ENCODE measurements at places on chromosomes 7 and 10.

- DNase-seq: peak; percentile 31
These were observed at the start of gene PHKG1 for GRCh38 chr7:56092789-56093531. Gene PHKG1 (minus strand): TSS chr7:56092952. CDS start chr7:56088941, 4,011 bp downstream.

DNA sequence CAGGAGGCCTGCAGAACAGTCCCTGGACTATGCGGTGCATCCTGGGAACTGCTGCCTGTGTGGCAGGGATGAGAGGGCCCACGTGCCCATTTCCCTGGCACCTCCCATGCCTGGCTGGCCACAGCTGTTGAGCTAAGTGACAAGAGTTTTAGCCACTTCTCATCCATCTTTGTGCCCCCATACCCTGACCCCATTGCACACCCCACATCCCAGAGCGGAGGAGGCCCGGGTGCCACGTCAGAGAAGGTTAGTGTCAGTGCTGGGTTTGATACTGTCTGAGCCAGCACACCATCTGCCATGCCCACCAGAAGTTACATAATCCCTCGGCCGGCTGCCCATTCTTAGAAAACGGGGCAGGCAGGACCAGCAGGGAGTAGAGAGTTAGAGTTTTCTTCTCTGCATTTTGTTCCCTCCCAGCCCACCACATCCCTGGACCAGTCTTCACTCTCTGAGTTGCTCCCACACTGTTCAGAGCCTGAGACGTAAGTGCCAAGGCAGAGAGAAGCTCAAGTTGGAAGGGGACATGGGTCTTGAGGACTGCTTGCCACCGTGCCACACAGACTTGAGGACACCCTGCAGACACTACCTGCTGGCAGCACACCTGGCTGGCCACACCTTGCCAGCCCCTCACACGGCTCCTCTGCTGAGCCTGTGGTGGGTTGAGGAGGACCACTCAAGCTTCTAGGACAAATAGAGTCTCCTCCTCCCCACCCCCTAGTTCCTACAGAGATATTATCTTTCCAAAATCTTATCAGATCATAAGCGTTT is 13.1 kb downstream of the UNC5B start:
- DNase-seq: no peak

- DNase-seq: no peak
These were observed 289.6 kb downstream of the POM121L12 start for GRCh38 chr7:53325061-53325460.

- no peak for DNase-seq
These were observed 51.2 kb downstream of the TEX36 start for GRCh38 chr10:125631806-125632205.

- no peak for DNase-seq
These were observed 35.3 kb upstream of the NKX2-3 start for GRCh38 chr10:99497343-99498025.

DNA sequence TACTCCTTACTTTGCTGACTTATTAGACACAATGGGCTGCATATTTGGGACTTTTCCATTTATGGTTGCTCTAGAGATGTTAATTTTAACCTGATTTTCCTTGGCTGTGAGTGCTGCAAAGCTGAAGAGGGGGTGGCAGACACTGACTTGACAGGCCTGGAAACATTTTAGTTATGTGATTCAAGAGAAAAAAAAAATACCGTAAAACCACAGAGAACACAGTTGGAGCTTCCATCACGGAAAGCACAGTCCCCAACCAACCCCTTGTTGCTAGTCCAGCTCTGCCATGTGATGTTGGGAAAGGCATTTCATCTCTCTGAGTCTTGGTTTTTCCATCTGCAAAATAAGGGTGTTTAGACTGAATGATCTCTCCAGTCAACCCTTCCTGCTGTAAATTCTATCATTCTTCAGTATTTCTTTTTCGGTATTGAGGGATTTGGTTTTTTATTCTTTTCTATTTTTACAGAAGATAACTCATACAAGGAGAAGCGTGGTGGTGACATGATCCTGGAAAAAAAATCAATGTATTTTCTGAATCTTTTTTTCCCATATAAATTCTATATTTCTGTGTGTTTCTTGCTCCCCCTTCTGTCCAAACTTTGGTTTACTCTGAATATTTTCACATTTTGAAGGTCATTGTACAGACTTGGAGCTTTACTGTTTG is 246.1 kb downstream of the REEP3 start:
- no peak for DNase-seq

GRCh38 chr7:105779856-105780780 is 96.3 kb downstream of the ATXN7L1 start:
- DNase-seq: no peak

- DNase-seq: no peak
These were observed 14.5 kb downstream of the NUP42 start for GRCh38 chr7:23196306-23196705.

GRCh38 chr10:119003572-119004289 is 25.8 kb upstream of the NANOS1 start:
- no peak for DNase-seq

GRCh38 chr10:125624800-125625199 is 58.2 kb downstream of the TEX36 start:
- DNase-seq: no peak

GRCh38 chr7:30347226-30348082 is 63.1 kb downstream of the ZNRF2 start:
- DNase-seq: no peak

DNA sequence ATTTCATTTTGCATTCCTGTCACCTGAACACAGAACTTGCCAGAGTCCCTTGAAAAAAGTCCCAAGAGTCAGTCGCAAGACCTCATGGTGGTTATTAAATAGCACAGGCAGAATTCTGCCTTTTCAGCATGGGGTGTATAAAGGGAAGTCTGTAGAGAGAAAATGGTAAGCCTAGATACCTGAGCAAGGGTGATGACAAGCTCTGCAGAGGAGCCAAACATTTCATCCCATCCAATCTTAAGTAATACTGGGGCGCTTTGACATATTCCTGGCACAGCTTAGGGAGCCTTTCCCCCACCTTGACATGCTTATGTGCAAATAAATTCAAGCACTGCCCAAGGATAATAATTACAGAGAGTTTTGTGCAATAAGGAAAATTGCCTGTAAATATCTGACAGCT is 213.0 kb downstream of the INHBA start:
- no peak for DNase-seq

- DNase-seq: no peak
These were observed 19.9 kb upstream of the INSYN2A start for GRCh38 chr10:127216274-127216673.

DNA sequence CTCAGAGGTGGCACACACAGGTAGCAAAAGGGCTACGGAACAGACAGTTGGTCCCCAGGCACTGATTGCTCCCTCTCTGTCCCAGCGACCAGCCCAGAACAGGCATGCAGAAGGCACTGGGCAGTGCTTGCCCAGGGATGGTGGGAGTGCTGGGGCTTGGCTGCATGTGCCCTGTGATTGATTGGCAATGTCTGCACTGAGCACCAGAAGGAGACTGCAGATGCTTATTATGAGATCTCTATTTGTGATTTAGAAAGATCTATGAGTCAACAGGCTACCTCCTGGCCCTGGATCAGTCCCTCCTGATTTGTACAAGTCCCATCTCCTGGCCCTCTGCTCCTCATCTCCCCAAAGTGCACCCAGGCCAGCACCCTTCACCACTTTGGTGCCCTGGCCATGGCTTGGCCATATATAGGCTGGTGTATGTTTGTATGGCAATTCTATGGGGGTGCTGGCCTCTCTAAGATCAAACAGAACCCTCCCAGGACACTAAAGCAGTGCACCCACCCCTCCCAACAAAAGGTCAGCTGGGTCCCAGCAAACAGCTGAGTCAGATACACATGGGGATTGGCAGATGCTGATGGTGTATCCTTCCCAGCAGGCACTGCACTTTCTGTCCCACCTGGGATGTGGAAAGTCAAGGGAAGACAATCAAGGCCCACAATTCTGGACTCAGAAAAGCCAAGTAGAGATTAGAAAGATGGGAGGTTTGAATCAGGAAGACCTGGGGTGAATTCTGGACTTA is 30.9 kb downstream of the CAMK2B start:
- DNase-seq: no peak

GRCh38 chr7:108406222-108406890 is 49.9 kb downstream of the NRCAM start:
- DNase-seq: no peak

DNA sequence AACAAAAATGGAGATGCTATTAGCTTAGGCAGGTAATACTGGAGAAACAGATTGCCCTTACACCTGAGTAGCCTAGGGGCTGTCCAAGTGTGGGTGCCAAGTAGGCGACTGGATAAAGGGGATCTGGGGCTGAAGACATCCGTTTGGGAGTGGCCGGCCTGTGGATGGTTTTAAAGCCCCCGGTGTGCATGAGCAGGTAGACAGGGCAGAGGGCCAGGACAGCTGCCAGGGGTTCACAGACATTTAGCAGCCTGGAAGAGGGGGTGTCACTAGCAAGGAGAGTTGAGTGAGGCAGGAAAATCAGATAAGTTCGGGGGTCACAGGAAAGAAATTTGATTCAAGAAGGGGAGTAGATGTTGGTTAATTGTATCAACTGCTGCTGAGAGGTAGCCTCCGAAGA is 1.5 kb upstream of the OPALIN start:
- no peak for DNase-seq

DNA sequence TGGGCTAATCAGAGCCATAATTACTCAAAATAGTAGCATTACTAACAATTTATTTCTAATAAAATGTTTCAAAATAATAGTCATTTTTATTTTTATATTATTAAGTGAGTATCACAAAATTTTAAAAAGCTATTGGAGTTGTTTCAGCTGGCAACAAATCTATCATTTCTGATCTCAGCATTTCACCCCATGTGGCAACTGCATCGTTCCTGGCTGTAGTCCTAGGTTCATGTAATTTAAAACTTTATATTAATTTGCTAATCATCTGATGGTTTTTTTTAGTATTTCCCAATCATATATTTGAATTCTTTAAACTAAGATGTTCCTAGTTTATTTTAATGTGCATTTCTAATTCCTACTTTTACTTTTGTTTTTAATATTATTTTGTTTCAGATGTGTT is 293.0 kb upstream of the AKR1E2 start:
- DNase-seq: no peak

DNA sequence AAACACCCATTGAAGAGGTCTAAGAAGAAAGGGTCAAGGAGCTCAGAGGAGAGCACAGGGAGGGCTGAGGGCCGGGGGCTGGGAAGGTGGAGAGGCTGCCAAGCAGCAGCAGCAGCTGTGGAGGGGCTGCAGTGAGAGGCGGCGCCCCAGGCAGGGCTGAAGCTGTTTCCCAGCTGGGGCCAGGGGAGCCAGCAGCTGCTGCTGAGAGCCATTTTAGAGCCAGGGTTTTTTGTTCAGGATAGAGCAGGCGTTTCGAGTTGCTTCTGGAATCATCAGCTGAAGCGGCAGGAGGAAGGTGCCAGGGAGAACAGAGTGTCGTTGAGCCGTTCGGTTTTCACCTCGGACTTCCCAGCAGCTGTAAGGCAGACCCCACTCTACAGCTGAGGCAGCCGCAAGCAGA is 62.7 kb downstream of the LANCL2 start:
- no peak for DNase-seq

DNA sequence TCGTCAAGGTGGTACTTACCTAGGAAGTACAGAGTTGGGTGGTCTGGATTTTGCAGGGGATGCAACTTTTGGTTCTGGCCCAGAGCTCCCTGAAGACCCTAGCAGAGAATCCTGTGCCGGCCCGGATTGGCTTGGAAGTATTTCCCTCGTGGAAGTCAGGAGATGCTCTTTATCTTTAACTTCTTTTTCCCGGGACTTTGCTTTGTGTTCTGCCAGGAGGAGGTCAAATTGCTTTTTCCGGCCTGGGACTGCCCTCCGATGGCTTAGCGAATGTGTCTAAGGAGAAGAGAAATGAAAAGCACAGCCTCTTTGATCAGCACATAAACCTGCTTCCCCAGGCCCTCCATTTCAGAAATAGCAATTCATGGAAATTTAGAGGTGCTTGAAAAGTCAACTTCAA is 57.0 kb upstream of the EFCAB10 start:
- no peak for DNase-seq

DNA sequence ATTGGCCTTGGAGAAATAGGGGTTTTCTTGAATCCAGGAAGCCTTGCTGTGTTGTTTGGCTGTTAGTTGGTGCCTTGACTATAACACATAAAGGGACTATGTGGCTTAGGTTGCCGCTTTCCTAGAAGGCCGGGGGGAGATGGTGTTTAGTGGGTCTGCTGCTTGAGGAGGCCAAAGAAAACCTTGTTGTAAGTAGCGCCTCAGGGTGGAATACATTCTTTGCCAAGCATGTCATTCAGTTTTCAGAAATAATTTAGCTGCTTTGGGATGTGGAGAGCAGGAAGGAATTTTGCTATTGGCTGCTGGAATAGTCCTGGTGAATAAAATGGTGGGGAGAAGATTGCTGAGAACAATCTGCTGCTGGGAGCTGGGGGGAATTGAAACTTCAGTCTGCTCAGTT is 132.9 kb upstream of the WNT16 start:
- no peak for DNase-seq

- DNase-seq: peak; percentile 62
These were observed 48.0 kb upstream of the DLG5 start for GRCh38 chr10:77974396-77975074.

- no peak for DNase-seq
These were observed 18.3 kb downstream of the HNRNPA2B1 start for GRCh38 chr7:26182283-26182682.

- DNase-seq: no peak
These were observed 84.0 kb downstream of the GATA3 start for GRCh38 chr10:8138471-8138870.

- DNase-seq: no peak
These were observed 62.9 kb upstream of the VKORC1L1 start for GRCh38 chr7:65809982-65810288.
